NCI-H524 (cell line): ENCODE measurements at places on chromosomes 1 and 21.
A peak's percentile ranks its signal among the peaks of the same experiment; 100 is the strongest.

- no peak for DNase-seq
Observed at GRCh38 chr1:183033205-183033604, 10.0 kb downstream of the LAMC1 start.

DNA sequence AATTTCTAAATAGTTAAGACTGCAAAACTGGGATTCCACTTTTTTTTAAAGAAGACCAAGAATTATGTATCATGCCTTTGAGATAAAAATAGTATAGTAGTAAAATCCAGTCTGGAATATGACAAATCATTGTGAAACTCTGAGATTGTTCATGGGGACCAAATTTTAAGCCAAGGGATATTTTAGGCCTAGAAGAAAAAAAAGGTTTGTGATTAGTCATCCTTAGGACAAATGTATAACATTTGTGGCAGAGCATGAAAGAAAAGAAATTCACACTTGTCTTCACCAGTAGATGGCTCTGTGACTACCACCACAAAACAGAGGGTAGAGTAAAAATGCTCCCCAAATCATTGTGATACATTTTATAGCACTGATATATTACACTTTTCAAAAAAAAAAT is 226.1 kb downstream of the KCTD3 start:
- DNase-seq, result no peak

- DNase-seq, result no peak
Observed at GRCh38 chr1:185974367-185975170, 240.4 kb downstream of the HMCN1 start.

- peak; percentile 4 for DNase-seq
Observed at GRCh38 chr1:156815307-156815826, 1.3 kb downstream of the SH2D2A start.

GRCh38 chr1:240094041-240094722 is 2.5 kb downstream of the FMN2 start:
- peak; percentile 43 for DNase-seq

GRCh38 chr1:206000641-206001339 is 2.4 kb downstream of the RAB7B start:
- no peak for DNase-seq

DNA sequence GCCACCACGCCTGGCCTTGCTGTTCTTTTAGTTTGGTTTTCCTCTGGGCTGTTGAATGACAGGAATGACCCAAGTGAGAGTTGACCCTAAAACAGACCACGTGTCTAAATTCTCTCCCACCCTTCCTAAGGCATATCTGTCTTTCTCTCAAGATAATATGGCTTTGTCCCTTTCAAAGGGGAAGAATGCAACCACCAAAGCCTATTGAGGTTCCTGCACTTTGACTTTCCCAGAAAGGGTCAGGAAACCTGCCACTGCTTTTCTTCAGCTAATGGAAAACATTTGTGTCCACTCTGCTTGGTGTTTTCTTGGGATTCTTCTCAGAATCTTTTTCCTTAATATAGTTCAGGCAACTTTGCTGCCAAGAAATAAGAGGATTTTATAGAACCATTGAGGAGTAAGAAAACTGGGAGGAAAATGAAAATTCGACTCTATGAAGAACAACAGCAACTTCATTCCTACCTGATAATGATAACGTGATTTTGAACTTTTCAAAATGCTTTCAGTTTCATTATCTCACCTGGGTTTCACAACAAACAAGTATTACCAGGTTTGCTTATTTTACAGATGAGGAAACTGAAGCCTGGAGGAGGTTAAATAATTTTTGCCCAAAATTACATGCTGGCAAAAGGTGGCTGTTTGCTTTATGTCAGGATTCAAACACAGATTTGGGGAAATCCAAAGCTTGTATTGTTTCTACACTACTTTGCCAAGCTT is 6.9 kb downstream of the PLPP3 start:
- no peak for DNase-seq

DNA sequence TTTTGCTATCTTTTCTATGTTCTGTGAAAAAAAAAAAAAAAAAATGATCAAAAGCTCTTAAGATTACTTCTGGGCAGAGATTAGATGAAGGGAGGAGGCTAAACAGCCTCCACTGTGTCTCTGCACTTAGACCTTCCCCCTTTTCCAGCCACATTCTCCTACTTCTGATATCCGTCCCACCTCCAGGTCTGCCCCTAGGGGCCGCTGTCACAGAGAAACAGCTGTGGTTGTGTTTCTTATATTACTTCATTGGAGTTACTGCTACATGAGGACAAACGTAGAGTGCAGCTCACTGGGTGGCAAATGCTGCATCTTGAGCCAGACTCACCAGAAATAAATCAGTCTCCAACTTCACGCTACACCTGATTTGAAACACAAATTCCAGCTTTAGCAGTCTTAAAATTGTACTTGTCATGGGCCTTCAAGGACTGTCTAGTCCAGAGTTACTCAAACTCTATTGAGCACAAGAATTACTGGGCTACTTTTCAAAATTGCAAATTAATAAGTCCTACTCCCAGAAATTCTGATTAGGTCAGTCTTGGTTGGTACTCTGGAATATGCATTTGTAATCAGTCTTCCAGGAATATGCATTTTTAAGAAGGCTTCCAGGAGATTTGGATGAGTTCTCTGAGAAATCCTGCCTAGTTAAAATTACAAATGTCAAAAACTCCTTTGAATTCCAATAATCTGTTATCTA is 125.2 kb upstream of the PTBP2 start:
- DNase-seq, result peak; percentile 36

GRCh38 chr1:119778886-119779560 is 10.3 kb upstream of the HMGCS2 start:
- DNase-seq, result no peak

DNA sequence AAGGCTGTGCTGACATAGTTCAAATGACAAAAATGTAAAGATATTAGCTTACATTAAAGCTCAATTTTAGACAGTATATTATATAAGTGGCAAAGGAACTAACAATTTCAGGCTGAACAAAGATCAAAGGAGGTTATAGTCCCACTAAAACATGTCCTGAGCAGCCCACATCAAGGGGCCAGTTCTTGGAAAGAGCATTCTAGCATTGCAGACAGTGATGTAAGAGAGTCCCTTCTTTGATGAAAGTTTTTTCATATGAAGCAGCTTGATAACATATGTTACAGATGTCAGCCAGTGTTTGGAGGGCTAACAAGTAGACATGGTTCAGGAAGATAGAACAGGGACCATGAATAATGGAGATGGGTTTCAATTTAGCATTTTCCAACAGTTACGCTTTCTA is 301.7 kb downstream of the NTNG1 start:
- DNase-seq, result no peak

- peak; percentile 77 for DNase-seq
Observed at GRCh38 chr1:32817815-32818786, 648 bp downstream of the S100PBP start.

- no peak for DNase-seq
Observed at GRCh38 chr1:9877962-9878361, 32.1 kb downstream of the CTNNBIP1 start.

DNA sequence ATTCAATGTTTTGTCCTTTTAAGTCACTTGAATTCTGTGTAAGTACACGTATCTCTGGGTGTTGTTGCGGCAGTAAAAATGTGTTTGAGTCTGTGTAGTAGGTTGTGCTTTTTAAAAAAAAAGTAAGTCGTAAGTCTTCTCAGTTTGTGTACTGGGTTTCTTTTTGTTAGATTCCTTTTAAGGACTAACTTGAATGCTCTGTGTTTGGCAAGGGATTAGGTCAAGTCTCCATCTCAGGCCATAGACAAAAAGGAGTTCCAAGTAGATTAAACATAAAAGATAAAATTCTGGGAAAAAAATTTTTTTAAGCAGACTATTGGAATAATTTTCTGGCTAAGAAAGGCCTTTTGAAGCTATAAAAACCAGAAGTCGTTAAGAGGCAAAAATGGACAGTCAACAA is 113.1 kb downstream of the ATP5PO start:
- DNase-seq, result no peak

DNA sequence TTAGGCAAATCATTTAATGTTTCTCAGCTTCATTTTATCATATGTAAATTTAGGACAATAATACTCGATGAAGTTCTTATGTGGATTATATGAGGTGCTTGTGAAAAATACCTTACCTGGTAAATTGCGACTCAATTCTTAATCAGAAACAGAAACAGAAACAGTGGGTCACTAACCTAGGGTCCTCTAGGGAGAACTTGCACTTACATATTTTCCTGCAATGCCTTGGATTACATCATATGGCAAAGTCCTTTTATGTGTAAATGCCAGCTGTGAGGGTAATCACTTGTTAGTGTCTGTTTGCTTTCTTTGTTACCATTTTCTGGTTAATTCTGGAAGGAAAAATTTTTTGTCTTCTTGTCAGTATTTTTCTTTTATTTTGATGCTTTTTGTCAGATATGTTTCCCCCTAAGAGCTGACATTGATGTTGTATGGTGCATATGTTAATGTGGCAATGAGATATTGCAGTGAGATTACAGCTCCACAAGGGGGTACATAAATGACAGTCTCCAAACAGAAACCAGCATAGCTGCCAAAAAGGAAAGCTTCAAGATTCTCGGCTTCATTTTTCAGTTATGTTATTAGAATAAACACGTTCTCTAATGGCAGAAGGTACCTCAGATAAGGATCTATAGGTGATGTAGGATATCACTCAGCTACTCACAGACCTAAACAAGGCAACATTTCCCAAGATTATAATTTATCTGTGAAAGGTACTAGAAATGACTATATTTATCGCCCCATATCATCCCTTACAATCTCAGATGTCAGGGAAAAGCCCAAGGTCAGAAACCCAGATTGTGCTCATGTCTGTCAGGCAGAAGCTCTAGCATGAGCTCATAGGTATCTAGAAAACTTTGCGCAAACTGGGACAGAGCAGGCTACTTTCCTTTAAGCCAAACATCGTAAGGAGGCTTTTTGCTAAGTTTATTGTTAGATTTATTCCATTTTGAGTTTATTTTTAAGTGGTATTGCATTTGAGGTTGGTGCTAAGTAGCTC is 119.9 kb downstream of the FASLG start:
- DNase-seq, result no peak

DNA sequence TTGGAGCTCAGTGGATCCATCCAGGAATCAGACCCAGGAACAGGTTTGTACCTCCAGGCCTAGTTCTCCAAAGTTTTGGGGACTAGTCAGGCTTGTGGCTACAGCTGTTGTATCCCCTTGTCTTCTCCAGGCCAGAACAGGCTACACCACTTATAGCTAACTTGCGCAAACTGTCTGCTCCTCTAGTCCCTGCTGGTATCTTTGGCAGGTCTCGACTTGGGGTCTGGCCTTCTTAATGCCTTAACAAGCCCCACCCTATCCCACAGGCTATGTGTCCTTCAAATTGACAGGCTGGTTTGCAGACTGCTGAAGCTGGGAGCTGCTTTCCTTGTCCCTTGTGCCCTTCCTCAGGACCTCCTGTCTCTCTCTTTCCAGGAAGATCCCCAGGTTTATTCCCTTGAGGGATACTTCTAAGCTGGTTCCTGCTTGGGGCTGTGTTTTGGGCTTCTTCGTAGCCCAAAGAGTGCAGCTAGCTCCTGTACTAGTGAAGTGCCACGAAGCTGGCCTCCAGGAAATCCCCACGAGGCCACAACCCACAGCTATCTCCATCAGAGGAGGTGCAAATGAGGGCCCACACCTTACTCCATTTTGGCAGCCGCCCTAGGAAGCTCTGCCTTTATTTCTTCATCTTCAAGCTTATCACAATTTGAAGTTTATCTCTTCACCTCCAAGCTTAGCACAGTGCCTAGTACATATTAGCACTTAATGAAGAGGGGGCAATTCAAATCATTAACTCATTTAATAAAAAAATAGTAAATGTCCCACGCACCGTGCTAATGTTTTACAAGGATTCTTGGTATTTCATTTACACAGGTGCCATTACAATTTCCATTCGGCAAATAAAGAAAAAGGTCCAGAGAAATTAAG is 683 bp upstream of the DMAP1 start:
- no peak for DNase-seq

- no peak for DNase-seq
Observed at GRCh38 chr1:15640667-15641066, 23.4 kb downstream of the DDI2 start.

GRCh38 chr1:173475564-173476196 is 1.5 kb upstream of the PRDX6 start:
- peak; percentile 34 for DNase-seq

- no peak for DNase-seq
Observed at GRCh38 chr1:30842697-30843354, 65.7 kb downstream of the SDC3 start.

GRCh38 chr1:38153066-38153777 is 106.6 kb upstream of the POU3F1 start:
- DNase-seq, result peak; percentile 84

DNA sequence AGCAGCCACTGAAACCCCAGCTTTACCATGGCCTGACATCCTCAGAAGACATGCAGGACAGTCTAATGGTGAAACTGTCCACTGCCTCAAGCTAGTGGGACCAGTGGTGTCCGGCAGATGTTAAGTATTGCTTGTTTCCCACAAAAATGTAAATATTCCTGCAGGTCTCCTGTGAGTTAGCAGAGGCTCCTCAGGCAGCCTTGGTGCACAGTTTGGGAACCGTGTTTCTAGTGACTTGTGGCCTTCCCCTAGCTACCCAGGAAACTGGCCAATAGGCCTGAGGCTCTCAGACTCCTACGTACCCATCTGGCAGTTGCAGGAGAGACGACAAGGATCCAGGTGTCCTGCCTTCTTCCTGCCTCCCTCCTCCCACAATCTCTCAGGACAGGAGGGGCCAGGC is 142.4 kb downstream of the CAMTA1 start:
- DNase-seq, result no peak

GRCh38 chr1:214485151-214485550 is 66.3 kb downstream of the PTPN14 start:
- no peak for DNase-seq

GRCh38 chr1:84479998-84480397 is 932 bp downstream of the RPF1 start:
- DNase-seq, result no peak

GRCh38 chr1:226643611-226644540 is 95.2 kb downstream of the ITPKB start:
- DNase-seq, result no peak

DNA sequence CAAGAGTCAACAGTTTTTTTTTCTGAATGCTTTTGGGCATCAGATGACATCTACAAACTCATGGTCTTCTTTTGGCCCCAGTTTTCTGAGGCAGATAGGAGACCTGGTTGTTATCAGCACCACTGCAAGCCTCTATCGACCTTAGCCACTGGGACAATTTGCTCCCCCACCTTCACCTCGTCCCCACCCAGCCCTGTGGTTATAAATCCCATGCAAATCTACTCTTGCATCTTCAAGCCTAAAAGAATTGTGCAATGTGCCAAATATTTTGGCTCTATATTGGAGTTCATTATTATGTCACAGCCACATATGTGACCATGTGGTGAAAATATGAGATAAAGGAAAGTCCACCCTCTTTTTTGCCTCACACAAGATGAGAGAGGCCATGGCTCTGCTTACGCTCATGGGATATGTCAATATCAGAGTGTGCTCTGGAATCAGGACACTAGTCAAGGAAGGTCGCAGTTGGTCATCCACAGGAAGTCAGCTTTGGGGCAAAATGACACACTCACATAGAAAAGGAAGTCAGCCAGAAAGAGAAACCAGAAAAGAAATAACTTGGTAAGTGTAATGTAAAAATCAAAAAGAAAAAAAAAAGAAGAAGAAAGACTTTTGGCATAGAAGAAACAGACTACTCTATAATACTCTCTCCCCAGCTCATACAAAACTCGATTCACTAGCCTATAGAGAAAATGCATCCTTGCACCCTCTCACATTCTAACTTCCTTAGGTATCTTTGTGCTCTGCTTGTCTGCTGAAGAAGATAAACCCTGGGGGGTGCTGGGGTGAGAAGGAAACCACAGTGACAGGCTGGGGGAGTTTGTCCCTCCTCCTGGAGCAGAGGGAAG is 21.2 kb downstream of the SLC30A10 start:
- DNase-seq, result no peak
